Activated gamma-delta T cell treated with anti-CD3 and anti-CD28 coated beads, Interleukin-2, amount 50 U/mL, for 16 hours (primary cell): ENCODE measurements at places on chromosomes 11 and 22.

- peak; percentile 51 for DNase-seq
Observed at GRCh38 chr11:114059278-114059983, at the start of gene ZBTB16. TSS of gene ZBTB16 (plus strand) at chr11:114059711. CDS start at chr11:114063301, 3,590 bp downstream.

DNA sequence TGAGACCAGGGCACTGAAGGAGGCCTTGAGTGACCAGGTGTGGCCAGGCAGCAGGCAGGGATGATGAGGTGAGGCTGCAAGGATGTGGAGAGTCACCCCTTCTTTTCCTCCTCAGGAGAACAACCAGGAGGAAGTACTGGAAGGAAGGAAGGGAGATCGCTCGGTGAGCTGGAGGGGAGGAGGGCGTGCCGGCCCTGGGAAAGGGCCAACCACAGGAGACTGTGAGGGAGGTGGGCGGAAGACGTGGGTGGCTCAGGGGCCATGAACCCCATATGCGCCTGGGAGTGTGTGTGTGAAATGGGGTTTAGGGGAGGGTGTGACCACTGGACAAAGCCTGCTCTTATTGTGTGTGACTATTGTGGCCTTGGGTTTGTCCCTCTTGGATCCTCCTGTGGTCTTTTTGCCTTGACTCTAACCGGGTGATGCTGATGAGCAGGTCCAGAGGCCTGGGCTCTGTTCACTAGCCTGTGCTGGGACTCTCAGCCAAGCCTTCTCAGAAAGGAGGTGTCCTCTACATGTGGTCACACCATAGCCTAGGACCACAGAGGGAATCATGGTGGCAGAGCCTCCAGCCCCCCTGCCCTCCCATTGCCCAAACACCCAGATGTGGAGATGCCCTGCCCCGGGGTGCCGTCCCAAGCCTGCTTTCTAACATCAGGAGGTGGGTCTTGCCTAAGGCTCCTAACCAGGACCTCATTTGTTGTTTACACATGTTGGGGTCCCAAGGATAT lies 41.3 kb upstream of the TUB start:
- DNase-seq: no peak

DNA sequence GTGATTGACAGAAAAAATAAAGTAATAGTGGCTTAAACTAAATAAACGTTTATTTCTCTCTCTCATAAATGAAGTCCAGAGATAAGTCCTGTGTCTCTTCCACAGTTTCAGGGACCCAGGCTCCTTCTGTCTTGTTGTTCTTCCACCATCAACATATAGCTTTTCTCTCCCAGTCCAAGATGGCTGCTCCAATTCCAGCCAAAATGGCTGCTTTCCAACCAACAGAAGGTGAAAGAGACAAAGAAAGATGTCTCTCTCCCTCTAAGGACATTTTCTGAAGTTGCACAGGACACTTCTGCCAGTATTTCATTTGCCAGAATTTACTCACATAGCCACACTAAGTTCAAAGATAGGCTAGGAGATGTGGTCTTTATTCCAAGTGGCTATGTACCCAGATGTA lies 9.4 kb upstream of the PLEKHB1 start:
- no peak for DNase-seq

DNA sequence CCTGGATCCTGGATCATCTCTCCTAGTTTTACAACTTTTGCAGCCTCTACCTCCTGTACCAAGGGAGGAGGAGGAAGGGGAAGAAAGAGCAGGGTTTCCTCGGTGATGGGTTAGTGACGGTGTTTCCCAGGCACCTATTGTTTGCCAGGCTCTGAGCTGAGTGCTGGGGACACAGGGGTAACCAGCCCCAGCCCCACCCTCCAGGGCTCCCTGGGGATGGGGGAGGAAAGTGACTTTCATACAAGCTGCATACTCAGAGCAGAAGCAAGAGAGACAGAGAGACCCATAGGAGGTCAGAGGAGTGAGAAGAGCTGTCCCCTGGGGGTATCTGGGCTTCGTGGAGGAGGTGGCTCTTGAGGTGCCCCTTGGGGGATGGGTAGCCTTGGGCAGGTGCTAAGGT lies 89.4 kb upstream of the THY1 start:
- DNase-seq: no peak

- DNase-seq: no peak
Observed at GRCh38 chr22:46846150-46846831, 83.8 kb downstream of the TBC1D22A start.

- DNase-seq: no peak
Observed at GRCh38 chr11:75170516-75171201, 19.8 kb downstream of the SLCO2B1 start.

- no peak for DNase-seq
Observed at GRCh38 chr11:72048766-72049460, 31.4 kb downstream of the NUMA1 start.

GRCh38 chr11:126581871-126582648 lies 226.6 kb downstream of the ST3GAL4 start:
- no peak for DNase-seq

DNA sequence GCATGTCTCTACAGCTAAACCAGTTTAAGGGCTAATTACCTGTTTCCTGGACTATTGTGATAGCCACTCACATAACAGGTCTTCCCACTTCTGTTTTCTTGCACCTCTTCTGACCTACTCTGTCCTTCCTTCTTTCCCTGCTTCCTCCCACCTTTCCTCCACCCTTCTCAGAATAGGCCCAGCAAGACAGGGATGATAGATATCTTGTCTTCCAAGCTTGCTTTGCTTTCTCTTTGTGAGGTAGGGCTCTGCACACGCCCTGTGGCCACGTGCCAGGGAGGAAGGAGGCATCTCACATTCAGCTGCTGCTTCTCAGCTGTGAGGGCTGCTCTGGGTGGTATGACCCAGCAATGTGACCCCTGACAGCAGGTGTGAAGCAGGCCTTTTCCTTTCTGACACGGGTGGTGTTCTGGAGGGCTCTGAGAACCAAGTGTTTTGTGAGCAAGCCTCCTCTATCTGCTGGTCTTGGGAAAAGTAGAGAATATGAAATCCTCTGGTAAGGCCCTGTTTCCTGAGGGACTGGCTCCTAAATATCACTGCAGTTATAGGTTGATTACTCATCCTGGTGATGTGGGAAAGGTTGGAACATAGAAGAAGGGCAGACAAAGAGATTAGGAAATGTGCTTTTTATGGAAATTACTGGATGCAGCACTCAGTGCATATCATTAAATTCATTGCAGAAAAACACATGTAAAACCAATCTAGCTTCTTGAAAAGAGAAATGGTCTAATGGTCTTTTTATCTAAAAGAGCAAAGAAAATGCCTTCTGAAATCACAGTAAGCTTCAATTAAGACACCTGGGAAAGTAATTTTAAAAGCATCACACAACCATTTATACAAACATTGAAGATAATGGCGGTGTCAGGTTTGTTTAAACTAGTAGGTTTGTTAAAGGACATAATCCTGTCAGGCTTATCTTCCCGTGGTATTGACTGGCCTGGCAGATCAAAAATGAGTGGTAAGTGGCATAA lies 8.5 kb downstream of the AMOTL1 start:
- no peak for DNase-seq

DNA sequence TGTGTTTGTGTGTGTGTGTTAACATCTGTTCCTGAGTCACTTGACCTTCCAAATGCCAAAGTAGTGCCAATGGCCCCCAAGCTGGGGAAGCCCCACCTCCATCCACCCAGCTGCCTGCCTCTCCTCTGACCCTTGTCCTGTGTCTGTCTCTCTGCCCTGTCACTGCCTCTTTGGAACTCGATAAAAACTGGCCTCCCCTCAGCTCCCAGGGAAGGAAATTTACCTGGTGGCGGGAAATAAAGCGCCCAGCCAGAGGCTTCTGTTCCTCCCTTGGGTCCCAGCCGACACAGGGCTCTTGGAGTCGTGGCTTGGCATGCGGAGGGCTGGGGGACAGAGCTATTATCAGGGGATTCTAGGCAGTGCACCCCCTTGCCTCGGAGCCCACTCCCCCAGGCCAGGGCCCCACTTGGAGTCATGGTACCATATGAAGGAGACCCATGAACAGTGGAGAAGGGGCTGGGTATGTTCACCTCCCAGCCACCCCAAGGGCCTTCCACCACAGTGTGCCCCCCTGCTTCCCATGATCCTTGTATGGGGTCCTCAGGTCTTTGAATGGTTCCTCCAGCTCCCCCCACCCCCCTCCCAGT lies 6.2 kb downstream of the KCNC1 start:
- DNase-seq: no peak

GRCh38 chr11:68825571-68825970 lies 16.1 kb downstream of the CPT1A start:
- no peak for DNase-seq

GRCh38 chr11:88098289-88098688 lies 77.0 kb downstream of the RAB38 start:
- no peak for DNase-seq

DNA sequence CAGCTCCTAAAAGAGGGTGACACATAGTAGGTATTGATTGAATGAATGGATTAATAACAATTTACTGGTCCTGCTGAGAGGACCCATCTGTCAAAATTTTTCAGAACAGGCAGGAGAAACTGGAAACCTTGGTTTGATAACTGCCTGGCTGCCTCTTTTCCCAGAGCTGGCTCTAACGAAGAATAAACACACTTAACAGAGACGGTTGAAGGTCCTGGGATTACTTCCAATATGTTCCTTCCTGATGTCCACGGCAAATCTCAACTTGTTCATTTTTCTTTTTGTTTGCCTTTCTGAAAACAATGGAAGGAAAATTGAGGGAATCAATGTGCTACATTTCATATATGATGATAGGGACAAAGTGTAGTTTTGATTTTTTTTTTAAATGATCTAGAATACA lies 76.5 kb upstream of the SYT13 start:
- no peak for DNase-seq

GRCh38 chr22:37316405-37316804 lies 34.1 kb downstream of the CYTH4 start:
- DNase-seq: no peak

DNA sequence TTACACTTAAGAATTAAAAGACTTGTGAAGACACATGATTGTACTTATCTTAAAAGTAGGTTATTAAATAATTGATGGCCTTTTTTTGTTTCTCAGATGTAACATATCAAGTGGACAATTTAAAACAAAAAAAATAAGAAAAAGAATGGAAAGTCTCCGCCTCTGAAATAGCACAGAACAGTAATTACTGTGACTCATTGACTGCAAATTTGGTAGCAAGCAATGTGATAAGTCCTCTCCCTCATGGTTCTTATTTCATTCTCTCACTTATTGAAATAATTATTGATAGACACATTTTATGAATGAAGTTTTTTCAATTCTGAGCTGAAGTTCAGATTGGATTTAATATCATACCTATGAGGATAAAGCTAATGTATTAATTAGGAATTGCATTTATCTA lies 717.9 kb upstream of the LUZP2 start:
- no peak for DNase-seq

- DNase-seq: no peak
Observed at GRCh38 chr11:15940462-15941205, 415.7 kb downstream of the SOX6 start.

DNA sequence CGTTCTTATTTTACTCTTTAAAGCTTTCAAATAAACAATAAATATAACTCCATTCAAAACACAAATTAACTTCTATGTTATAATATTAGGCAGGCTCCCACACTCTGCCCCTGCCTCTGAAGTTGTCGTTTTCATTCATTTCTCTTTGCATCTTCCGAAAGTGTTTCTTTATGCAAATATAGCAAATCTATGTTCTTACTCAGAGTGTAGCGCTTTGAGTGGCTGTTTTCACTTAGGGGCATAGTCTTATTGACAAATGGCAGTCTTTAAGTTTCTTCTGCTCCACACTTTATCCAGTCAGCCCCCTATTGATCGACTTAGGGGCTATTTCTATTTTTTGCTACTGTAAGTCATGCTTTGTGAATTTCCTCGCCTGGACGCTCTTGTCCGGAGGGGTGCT lies 45.3 kb upstream of the RTL6 start:
- DNase-seq: no peak

- DNase-seq: no peak
Observed at GRCh38 chr11:102560555-102561011, 30.0 kb upstream of the MMP7 start.

DNA sequence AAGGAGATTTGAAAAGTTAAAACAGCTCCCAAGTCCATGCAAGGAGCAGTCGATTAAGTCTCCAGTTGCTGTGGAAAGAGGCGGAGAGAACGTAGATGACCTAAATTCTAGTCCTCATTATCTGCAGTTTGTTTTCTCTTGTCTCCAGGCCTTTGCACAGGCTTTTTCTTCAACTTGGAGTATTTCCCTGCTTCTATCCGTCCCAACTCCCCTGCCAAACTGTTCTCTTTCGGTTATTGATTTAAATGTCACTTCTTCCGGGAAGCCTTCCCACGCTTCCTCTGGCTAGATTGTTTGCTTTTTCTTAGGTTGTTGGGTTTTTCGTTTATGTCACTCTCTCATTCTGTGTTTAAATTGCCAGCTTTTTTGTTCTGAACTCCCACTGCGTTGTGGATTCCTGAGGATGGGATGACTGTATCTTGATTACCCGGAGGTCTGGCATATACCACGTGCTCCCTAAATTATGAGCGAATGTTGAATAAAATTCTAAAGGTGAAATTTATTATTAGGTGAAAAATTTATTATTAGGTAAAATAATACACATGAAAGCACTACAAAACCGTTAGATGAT lies 463 bp downstream of the TMEM126B start:
- no peak for DNase-seq

GRCh38 chr11:95232666-95233065 lies 1.7 kb upstream of the SESN3 start:
- DNase-seq: no peak

DNA sequence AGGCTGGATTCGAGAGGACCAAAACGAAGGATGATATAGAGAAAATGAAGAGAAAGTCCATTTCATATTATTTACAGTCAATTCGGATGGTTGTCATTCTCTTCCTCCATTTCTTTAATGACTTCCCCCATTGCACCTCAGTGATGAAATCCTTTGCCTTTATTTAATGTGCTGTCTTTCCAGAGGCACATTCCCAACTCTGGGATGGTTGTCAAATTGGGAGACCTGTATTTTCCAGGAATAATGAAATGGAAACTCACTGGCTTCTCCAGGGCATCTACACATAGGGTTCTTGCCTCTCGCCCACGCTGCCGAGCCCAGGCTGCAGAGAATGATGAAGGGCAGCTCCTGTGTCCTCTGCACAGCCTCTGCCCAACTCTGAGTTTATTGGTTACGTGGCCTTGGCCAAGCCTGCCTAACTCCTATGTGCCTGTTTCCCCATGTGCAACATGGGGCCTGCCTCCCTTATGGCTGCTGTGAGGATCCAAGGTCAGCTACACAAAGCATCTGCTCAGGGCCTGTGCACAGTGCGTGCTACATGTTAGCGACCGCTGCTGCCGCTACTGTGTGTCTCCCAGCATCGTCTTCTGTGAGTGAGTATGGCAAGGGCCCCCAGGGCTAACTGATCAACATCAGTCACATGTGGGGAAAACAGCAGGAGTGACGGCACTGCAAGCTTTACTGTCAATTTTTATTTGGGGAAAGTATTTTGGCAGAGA lies 81.5 kb upstream of the BID start:
- no peak for DNase-seq

DNA sequence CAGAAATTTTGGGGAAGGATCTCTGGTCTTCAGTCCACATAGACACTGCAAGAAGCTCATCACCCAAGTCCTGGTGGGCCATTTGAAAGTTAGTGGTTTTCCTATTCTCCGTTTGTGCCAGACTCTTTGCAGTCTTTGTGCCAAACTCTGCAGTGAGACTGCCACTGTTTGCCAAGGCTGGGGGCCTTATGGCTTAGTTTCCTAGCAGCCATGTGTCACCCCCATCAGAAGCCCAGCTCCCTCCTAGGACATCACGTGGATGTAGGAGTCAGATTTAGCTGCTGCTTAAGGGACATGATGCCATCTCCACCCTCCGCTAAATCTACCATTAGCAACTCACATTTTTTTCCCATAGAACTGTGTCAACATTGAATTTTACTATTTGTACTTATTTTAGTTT lies 220.0 kb downstream of the C11orf91 start:
- no peak for DNase-seq

GRCh38 chr11:92826603-92827002 lies 142.8 kb upstream of the MTNR1B start:
- DNase-seq: no peak
